Lower lobe of right lung (tissue), 2 donors: ENCODE measurements at places on chromosomes 5 and 9. TPM values are rescaled to one million over a fixed set of nuclear protein-coding genes. Genes with fewer than 3 reads are reported as not detected.

- no peak for DNase-seq
Observed at GRCh38 chr9:81737871-81738507, 48.6 kb upstream of the TLE1 start.

The IFNA7 gene
- total RNA-seq: not detected

GRCh38 chr5:180375291-180375690 is 22.2 kb upstream of the GFPT2 start:
- DNase-seq: no peak

The SPATA9 gene
- total RNA-seq: not detected

DNA sequence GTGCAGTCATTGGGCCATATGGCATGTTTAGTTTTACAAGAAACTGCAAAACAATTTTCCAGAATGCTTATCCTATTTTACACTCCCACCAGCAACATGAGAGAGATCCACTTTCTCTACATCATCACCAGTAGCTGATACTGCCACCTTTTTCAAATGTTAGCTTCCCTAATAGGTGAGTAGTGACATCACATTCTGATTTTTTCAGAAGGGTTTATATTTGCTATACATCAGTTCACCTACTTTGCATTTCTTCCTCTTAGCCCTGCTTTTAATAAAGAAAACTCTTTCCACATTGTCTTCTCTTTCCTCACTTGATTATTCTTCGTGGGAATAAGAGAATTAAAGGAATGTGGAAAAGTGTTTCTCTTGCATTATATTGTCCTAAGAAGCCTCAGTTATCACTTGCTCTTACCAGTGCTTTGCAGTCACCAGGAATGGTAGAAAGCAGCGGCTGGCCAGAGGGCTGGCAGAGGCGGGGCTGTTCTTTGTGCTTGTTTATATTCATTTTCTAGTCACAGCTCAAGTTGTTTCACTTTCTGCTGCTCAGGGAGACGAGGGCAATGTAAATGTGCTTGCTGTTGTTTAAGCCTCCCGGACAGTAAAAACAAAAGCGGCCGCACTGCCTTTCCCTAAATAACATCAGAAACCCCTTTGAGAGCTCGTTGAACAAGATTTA is 164.8 kb downstream of the HSD17B3 start:
- DNase-seq: peak; percentile 64

DNA sequence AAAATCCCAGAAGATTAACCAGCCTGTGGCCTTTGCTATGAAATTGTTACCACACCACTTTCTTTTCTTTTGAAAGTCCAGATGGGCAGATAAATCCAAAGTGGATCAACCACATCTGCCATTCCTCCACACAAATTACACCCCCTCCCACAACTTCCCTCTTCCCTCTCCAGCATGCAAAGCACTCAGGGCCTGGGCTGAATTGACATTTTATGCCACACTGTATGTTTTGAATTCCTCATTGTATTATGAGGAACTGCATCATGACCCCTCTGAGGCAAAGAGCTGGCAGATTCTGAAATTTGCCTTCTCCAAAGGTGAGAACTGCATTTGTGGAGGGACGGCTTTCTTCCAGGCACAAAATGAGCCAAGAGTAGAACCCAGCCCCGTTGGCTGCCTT is 589.2 kb upstream of the KLF4 start:
- no peak for DNase-seq

GRCh38 chr9:98007251-98007928 is 24.2 kb downstream of the ANP32B start:
- DNase-seq: no peak

- DNase-seq: no peak
Observed at GRCh38 chr5:175572886-175573285, 85.0 kb upstream of the HRH2 start.

The SQSTM1 gene
- total RNA-seq: 450 TPM

DNA sequence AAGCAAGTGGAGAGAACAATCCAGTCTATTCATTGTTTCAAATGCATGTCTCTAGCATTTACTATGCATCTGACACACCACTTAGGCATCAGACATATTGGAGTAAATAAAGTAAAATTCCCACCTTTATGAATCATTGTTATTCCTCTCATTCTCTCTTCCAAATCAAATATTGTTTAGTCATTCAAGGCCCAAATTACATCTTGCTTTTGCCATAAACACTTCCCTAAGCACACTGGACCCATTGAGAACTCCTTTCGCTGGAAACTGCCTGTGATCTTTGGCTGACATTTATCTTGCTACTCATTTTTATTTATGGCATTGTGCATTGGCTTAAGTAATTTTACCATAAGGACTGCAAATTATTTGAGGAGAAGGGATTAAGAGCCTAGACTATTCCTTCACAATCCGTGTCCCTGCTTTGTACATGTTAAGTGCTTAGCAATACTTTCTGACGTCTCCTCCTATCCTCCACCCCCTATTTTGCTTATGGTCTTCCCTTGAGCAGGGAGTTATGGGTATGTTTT is 7.4 kb downstream of the C5orf46 start:
- DNase-seq: no peak

The GABRA1 gene
- not detected for total RNA-seq

The SAP30L gene
- total RNA-seq: 43.2 TPM

The ST8SIA4 gene
- total RNA-seq: 20.5 TPM

The OR1Q1 gene
- not detected for total RNA-seq

The S100Z gene
- total RNA-seq: 1.2 TPM

DNA sequence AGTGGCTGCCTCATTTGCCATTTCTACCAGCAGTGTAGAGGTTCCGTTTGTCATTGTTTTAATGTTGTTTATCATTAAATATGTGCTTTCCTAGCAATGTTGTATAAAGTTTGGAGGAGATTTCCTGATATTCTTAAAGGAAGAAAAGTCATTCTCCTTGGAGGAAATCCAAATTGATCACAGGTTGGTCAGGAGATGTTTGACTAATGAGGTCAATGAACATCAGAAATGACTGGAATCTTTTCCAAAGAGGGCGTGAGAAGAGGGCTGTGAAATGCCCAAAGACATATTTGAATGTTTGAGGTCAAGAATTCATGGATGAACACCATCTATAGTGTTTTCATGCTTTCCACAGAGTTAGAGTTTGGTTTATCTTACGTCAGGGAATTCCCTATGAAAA is 471.3 kb downstream of the MAT2B start:
- DNase-seq: no peak

The PCDHA8 gene
- total RNA-seq: 0.38 TPM

DNA sequence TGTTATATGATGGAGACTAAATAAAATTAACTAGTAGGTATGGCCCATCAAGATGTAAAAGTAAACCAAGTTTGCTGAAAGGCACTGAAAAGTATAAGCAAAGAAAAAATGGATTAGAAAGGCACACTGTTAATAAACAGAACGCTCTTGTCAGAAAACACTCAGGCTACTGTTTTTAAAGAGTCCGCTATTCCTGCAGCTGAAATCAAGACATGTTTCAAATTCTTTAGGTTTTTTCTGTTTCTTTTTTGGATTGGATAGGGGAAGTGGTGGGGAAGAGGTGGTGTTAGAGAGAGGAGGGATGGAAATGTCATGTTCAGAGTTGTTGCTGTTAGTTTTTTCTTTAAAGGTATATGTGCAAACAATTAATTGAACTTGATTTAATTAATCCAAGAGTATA is 17.5 kb downstream of the OSTF1 start:
- no peak for DNase-seq

- DNase-seq: no peak
Observed at GRCh38 chr5:35436400-35437057, 181.1 kb upstream of the SPEF2 start.

The SH2D3C gene
- total RNA-seq: 59.4 TPM

- no peak for DNase-seq
Observed at GRCh38 chr5:35938568-35939227, at the start of gene CAPSL. Gene CAPSL, minus strand, starts transcription at chr5:35938622. Its CDS starts 17,502 bp downstream, at chr5:35921120.

The PFN3 gene
- not detected for total RNA-seq

DNA sequence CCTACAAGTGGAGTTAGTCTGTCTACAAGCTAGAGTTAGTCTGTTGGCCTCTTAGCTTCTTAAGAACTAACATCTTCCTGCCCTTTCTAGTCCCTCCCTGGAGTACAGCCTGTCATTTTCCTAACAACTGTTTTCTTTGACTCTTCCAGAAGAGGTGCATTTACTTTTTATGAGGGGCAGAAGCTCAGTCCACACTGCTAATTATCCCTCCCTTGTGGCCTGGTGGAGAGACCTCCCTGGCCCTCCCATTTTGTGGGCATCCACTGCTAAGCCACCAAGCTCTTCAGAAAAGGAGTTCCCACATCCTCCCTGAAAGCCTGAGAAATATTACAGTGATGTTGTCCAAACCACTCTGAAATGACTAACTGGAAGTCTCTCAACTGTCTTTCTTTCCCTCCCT is 8.0 kb downstream of the MAP1B start:
- DNase-seq: no peak

- DNase-seq: no peak
Observed at GRCh38 chr5:136054142-136055019, 25.6 kb downstream of the TGFBI start.

The PCDHB9 gene
- 3.0 TPM for total RNA-seq

GRCh38 chr5:6176102-6176693 is 202.1 kb downstream of the MED10 start:
- no peak for DNase-seq

DNA sequence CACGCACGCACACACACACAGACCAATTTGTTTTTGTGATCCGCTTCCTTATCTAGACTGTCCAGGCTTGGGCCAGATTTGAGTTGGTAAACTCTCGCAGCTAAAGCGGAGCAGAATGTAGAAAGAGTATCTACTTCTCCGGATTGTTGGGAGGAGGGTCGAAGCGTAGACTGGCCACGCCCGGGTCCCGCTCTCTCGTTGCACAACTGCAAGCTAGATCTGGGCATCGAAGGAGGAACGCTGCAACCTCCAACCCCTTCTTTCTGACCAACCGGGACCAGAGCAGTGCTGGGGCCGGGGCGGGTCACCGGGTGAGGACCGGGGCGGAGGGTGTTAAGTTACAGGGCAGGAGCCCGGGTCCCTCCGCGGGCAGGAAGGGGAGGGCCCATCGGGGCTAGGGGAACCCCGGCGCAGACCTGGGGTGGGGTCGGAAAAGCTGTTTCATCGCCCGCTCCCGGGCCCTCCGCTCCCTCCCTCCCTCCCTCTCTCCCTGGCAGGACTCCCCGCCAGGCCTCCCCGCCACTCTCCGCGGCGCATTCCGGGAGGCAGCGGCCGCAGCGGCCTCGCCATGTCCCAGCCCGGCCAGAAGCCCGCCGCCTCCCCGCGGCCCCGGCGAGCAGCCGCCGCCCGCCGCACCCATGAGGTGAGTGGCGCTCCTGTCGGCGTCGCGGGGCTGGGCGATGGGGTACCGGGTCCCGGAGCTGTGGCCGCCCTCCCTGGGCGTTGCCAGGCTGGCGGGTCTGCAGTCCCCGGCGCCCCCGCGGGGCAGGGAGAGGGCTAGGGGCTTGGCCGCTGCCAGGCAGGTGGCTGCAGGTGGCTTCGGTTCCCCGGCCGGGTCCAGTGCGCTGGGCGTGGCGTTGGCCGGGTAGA is at the start of gene CAST:
CAST (plus strand) TSS at position 522 of the 870 bp plus-strand sequence; CDS start at position 569, 47 bp downstream.
- peak; percentile 97 for DNase-seq

DNA sequence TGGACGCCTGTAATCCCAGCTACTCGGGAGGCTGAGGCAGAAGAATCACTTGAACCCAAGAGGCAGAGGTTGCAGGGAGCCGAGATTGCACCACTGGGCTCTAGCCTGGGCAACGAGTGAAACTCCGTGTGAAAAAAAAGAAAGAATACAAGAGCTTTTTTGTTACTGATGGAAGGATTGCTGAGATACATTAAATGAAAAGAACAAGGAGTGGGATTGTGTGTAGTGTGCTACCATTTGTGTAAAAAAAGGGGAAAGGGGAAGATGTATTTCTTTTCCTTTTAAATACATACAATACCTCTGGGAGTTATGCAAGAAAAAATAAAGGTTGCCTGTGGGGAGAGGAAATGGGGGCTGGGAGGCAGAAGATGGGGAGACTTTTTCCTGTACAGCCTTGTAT is 14.7 kb upstream of the GARNL3 start:
- no peak for DNase-seq

GRCh38 chr9:79470954-79471353 is 100.8 kb upstream of the TLE4 start:
- no peak for DNase-seq

- DNase-seq: no peak
Observed at GRCh38 chr9:2568689-2569088, 52.9 kb upstream of the VLDLR start.
